A549 treated with CORT108297 at 1 μM for 4 hours (cell line): ENCODE measurements at places on chromosomes 2 and 18. TPM values are rescaled to one million over a fixed set of nuclear protein-coding genes. Genes with fewer than 3 reads are reported as not detected.

Gene TRAPPC12
- total RNA-seq: 49.8 to 73.3 TPM (median 67.6 TPM) in 5 replicates

Gene DYNAP
- not detected in 5 replicates for total RNA-seq

Gene PTRHD1
- 46.1 to 63.9 TPM (median 59.6 TPM) in 5 replicates for total RNA-seq

Gene SLC5A7
- total RNA-seq: not detected in 5 replicates

Gene BOK
- 24.8 to 38.6 TPM (median 35.9 TPM) in 5 replicates for total RNA-seq

Gene AQP12A
- total RNA-seq: not detected in 5 replicates

Gene VIT
- 0.04 TPM in 1 of 5 replicates, not detected in the others for total RNA-seq

Gene PGAP1
- total RNA-seq: 1.8 to 2.9 TPM (median 2.7 TPM) in 5 replicates

Gene EFEMP1
- 28.8 to 60.6 TPM (median 43.3 TPM) in 5 replicates for total RNA-seq

Gene DHRS9
- 2.4 to 3.4 TPM (median 2.8 TPM) in 5 replicates for total RNA-seq

Gene IL1F10
- total RNA-seq: not detected in 5 replicates

Gene SCN3A
- total RNA-seq: 0.01 TPM in 2 of 5 replicates, not detected in the others

Gene POTEI
- 0.01 TPM in 2 of 5 replicates, not detected in the others for total RNA-seq

Gene NR4A2
- total RNA-seq: 1.7 to 3.3 TPM (median 2.8 TPM) in 5 replicates

Gene PLCL1
- 0.02 TPM in 1 of 5 replicates, not detected in the others for total RNA-seq
